ENCODE measurements at places on chromosomes 6 and 20. TPM values are rescaled to one million over a fixed set of nuclear protein-coding genes. Genes with fewer than 3 reads are reported as not detected.

The RIPPLY2 gene
- not detected for total RNA-seq

The PRR18 gene
- 0.04 TPM for total RNA-seq

- no peak for ATAC-seq
Observed at GRCh38 chr6:157460182-157460999, 79.4 kb downstream of the ZDHHC14 start.

The PACRG gene
- 0.76 TPM for total RNA-seq

The LAMA2 gene
- 3.1 TPM for total RNA-seq

The CARMIL1 gene
- 18.2 TPM for total RNA-seq

The PRSS35 gene
- not detected for total RNA-seq

- ATAC-seq, result no peak
Observed at GRCh38 chr6:41527721-41528408, 18.3 kb upstream of the FOXP4 start.

The CALHM4 gene
- not detected for total RNA-seq

DNA sequence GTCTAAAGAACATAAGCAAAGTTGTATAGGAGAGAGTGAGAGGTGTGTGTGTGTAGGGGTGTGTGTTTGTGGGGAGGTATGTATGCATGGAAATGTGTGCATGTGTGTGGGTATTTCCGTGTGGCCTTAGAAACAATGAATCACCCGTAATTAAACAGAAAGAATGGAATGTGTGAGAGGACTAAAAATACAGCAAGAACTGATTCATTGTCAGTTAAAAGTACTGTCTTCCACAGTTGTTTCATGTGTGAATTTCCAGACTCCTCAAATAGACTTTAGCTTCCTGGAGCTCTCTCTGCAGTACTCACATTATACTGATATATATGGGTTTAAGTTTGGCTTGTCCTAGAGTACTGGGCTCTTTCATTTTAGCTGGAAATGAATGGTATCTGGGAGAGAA lies 145.7 kb downstream of the RIMS1 start:
- ATAC-seq, result no peak

DNA sequence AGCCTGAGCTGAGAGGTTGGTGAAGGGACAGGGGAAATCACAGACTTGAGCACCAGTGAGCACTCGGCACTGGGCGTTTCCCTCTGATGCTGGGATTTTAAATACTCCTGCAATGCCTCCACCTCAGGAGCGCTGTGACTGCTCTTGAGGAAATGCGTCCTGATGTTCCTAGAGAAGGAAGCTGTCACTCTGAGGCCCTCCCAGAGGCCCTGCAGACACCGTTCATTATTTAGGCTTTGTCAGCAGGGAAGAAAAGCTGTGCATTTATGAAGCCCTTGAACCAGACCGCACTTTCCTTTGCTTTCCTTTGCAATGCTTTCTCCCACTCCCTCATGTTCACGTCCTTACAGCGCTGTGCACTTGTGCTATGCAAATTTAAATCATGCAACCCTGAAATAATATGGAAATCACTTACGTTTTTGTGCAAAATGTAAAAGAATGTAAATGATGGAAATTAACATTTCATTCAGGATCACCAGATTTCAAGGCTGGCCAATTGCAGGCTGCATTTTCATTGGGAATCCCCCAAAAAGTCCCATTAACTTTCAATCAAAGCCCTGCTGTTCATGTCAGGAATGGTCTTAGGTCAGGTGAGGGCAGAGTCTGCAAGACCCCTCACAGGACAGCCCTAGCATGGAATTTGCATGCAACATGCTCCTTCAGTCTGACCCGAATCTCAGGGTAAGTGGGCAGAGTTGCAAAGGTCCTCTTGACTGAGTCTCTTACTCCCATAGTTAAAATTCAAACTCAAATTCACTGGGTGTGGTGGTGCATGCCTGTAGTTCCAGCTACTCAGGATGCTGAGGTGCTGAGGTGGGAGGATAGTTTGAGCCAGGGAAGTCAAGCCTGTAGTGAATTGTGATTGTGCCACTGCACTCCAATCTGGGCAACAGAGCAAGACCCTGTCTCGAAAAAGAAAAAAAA lies 45.8 kb upstream of the SYNDIG1 start:
- no peak for ATAC-seq
